ENCODE measurements at places on chromosomes 4 and X.

DNA sequence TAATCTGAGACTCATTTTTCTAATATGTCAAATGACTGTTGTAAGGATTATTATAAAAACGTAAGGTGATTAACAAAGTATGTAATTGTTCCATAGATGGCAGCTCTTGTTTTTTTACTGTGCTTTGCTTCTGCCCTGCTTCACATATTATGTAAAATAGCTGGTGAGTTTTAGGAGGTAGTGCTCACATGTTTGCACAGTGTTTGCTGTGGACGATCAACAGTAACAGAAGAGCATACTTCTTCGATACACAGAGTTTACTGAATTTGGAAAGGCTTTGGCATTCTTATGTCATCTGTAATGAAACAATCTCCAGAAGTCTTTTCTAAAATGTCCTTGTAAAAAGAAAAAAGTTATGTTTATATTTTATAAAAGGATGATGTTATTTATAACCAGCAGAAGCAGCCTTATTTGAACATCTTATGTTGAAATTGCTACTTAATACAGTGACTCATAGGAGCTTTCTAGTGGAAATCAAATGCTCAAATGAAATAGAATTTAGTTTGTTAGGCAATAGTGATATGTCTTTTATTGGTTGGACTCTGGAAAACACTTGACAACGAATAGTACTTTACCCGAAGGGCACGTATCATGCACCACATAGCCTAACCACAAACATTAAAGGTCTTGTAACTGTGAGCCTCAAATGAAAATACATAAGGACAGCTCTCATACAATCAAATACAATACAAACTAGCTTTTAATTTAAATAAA lies 1.9 kb upstream of the MTTP start:
- DNase-seq: no peak

DNA sequence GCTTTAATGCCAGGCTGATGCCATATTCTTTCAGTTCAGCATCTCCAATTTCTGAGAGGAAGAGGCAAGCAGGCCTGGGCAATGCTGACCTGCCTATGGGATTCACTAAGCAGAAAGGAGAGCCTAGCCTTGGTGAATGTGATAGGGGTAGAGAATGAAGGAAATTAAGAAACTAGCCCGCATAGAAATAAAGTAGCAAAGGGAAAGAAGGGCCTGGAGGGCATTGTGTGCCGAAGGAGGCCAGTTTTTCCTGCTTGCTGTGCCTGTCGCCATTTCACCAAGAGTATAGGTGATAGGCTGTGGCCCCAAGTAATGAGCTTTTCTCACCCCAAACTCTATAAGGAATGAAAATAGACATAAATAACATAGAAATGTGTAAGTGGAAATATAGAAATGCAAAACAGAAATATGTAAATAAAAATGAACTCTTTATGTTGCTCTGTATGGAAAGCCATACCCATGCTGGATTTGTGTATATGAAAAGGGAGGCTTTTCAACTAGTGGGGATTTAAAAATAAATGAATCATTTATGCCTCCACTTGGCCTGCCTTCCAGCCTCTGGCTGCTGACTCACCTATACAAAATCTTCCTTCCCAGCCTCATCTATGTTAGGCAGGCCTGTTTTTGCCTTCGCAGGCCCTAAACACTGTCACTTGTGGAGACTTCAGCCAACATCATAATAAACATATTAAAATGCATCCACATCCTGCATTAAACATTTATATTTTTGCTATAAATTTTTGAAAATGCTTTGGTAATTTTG lies 5.1 kb upstream of the OCRL start:
- DNase-seq: no peak

DNA sequence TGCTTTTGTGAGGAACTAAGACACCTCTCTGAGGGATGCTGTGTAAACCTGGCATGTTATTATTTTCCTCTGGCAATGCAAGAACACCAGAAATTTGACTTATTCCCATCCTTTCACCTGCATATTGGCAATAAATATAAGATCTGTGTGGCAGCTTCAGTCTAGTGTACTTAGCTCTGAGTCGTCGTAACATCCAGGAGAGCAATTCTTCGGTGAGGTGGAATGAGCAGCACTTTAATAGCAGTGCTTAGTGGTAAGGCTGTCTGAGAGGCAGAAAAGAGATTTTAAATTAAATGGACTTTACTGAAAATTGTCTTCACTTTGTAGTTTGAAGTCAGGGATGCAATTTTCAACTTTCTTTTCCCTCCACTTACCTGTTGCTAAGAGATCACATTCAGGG lies 344.9 kb downstream of the PCDH7 start:
- no peak for DNase-seq

GRCh38 chrX:68936608-68937007 lies 107.8 kb downstream of the EFNB1 start:
- no peak for DNase-seq

- no peak for DNase-seq
Observed at GRCh38 chr4:100929758-100930157, 411.9 kb upstream of the EMCN start.

DNA sequence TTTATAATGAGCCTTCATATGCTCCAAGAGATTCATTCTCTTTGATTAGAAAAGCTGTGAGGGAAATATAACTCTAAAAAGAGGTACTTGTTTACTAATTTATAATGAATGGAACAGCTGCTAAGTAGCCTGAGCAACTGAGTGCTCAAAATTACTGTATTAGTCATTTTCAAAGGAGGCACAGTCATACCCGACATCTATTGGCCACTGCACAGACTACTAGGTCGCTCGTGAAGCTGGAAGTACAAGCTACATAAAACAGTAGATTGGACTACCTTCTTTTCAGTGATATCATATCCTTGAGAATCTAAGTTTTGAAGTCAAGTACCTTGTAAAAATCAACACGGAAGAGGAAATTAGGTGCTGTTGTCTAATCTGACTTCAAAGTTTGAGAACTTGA lies 52.0 kb upstream of the GLRB start:
- DNase-seq: no peak

DNA sequence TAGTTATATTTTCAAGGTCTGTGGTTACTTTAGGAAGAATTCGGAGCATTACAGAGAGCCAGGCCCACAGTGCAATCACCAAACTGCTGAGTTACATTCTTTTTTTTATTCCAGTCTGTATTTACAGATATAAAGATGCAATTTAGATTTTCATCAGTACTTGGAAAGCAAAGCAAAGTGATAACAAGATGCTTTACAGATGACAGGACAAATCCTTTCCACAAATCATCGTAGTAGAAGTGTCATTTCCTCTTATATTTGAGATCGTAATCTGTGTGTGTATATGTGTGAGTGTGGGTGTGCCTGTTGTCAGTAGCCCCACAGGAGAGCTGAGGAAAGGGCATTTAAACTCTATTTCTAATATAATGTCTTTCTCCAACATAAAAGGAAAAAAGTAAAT lies 1893.7 kb downstream of the STIM2 start:
- no peak for DNase-seq

DNA sequence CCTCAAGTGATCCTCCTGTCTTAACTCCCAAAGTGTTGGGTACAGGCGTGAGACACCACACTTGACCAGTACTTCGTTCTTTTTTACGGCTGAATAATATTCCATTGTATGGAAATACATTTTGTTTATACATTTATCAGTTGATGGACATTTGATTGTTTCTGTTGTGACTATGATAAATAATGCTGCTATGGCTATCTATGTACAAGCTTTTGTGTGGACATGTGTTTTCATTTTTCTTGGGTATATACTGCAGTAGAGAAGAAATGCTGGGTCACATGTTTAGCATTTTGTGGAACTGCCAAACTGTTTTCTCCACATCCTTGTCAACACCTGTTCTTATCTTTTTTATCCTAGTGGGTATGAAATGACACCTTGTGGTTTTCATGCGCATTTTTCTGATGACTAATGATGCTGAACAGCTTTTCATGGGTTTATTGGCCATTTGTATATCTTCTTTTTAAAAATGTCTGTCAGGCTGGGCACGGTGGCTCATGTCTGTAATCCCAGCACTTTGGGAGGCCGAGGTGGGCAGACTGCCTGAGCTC lies 37.3 kb downstream of the SAT1 start:
- no peak for DNase-seq

GRCh38 chrX:78886550-78886949 lies 58.6 kb upstream of the P2RY10 start:
- DNase-seq: no peak

DNA sequence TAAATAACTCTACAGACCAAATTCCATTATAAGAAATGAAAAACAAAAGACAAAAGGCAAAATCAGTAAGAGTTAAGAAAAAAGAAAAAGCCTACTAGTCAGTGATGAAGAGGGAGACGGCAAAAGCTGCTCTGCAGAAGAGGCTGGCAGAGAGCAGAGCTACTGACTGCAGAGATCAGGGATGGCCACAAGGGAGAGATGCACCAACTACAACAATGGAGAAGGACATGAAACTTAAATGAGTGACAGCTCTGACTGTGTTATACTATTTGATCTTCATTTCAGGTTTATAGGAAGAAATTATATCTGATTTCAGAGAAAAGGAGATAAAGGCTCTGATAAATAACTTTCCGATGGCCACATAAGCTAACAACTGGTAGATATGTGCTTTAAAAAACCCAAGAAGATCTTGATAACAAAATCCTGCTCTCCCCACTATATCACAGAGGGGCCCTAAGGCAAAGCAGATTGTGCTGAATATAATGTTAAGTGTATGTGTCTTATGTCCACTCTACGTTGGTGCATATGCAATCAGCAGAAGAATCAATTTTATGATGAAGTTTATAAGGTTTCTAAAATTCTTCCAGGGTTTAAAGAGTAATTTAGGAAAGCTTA lies 58.4 kb upstream of the COX18 start:
- DNase-seq: no peak

DNA sequence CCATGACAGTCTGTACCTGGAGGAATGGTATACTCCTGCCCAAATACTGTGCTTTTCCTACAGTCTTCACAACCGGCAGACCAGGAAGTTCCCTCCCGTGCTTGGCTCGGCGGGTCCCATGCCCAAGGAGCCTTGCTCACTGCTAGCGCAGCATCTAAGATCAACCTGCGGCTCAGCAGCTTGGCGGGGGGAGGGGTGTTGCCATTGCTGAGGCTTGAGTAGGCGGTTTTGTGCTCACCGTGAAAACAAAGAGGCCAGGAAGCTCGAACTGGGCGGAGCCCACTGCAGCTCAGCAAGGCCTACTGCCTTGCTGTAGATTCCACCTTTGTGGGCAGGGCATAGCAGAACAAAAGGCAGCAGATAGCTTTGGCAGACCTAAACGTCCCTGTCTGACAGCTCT lies 152.7 kb downstream of the TEX11 start:
- DNase-seq: no peak

DNA sequence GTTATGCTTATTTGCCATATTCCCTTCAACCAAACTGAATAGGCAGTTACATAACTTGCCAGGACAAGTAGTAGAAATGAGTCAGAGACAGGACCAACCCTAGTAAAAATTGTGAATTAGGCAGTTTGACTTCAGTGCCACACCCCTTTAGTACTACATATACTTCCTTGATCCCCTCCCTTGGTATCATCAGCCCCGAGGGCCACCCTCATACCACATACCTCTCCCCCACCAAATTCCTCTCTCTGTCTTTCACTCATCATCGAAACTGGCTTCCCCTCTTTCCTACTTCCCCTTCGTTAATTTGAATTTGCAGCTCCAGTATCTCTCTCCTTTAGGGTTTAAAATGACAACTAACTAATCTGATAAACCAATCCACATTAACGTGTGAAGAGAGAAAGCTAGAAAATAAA lies 7.9 kb upstream of the PTPN13 start:
- no peak for DNase-seq

- no peak for DNase-seq
Observed at GRCh38 chr4:5926598-5926997, 33.7 kb upstream of the CRMP1 start.

DNA sequence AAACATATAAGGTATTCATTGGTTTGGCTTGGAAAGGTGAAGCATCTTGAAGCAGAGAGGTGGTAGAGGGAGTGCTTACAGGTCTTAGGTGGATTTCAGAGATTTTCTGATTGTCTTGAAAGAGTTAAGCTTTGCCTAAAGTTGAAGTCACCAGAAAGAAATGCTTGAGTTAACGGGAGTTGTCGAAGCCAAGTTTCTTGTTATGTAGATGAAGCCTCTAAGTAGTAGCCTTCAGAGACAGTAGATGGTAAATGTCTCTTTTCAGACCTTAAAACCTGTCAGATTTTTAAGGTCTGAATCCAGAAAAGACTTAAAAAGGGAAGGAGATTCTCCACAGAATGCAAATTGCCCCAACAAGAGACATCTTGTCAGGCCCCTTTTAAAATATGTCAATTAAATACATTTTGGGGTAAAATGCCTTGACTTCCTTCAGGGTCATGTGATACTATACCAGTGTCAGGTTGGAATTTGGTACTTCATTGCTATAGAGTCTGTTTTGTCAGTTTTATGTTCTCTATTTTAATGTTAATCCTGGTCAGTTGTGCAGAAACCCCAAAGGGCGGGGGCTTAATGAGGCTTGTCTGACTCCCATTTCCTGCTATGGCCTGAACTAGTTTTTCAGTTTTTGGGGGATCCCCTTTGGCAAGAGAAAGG lies 81.0 kb downstream of the PCDH18 start:
- DNase-seq: no peak

Measured in mesothelial cell of epicardium (in vitro differentiated cells).